CD14-positive monocyte (primary cell): ENCODE measurements at places on chromosomes 5 and 9.

GRCh38 chr5:142806841-142807267 is 36.7 kb downstream of the ARHGAP26 start:
- DNase-seq, result no peak

DNA sequence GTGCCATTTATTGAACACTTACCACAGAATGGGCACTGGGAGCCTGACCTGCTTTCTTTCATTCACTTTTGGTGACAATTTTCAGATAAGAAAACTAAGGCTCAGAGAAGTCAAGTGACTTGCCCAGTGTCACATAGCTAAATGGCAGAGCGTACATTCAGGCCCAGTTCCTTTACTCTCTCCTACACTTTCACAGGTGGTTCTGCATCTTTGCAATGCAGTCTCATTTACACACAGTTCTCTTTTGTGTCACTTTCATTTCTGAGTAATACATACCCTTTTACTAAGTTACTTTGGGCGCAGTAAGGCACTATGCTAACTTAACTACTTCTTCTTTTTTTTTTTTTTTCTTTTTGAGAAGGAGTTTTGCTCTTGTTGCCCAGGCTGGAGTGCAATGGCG is 8.3 kb downstream of the NFIL3 start:
- peak; percentile 84 for DNase-seq

DNA sequence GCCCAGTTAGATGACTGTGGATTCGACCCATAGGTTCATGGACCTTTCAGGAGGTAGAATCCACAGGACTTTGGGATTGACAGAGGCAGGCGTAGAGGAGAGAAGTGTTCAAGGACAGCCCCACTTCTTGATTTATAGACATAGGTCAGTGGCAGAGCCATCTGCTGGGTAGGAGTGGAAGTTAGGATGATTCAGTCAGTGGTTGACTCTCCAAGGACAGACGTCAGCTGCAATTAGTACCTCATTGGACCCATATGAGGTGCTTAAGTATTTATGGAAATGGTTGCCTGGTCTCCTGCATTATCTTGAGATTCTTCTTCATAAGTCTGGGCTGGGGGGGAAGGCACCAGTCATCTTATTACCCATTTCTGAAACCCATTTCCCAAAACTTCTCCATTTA is 70.9 kb downstream of the SH3RF2 start:
- DNase-seq, result peak; percentile 37

GRCh38 chr9:131096269-131097125 is at the start of gene AIF1L:
Gene AIF1L, plus strand, starts transcription at chr9:131096531. Its CDS starts 99 bp downstream, at chr9:131096630.
- DNase-seq, result no peak

DNA sequence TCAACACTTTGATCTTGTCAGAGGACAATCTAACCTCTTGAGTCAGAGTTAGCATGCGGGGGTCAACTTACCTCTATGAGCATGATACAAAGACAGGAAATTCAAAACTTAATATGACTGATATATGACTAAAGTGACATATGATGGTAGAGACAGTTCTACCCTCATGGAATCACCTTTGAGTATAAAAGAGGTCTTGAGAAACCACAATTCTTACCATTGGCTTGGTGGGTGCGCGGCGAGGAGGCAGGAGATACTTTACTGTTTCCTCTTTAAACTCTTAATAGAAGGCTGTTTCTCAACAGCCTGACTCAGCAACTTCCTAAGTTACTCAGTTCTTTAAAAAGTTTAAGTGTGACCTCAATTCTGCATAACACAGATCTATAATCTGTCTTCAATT is 372.8 kb downstream of the KIAA0825 start:
- peak; percentile 50 for DNase-seq

- DNase-seq, result no peak
Measured at GRCh38 chr5:36733183-36733582, 126.8 kb downstream of the SLC1A3 start.

DNA sequence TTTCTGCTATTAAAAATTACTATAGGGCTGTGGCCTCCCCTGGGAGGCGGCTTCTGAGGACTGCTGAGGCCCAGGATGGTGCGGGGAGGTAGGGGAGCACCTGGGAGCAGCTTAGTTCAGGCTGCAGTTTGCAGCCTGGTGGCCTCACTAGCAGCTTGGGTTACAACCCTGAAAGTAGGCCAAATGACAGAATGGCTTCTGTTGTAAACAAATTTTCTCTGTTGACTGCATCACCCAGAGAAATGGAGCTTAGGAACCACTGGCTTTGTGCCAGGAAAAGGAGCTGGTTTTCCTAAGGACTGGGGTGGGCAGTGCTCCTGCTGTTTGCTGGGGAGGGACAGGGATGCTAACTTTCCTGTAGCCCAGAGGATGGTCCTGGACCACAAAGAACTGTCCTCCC is 130.3 kb downstream of the ENTREP1 start:
- no peak for DNase-seq

- no peak for DNase-seq
Measured at GRCh38 chr5:98776066-98776705, 2.7 kb downstream of the RGMB start.

- DNase-seq, result no peak
Measured at GRCh38 chr5:22557251-22557650, 295.9 kb downstream of the CDH12 start.

- no peak for DNase-seq
Measured at GRCh38 chr5:149808264-149808982, 78.3 kb downstream of the PPARGC1B start.

DNA sequence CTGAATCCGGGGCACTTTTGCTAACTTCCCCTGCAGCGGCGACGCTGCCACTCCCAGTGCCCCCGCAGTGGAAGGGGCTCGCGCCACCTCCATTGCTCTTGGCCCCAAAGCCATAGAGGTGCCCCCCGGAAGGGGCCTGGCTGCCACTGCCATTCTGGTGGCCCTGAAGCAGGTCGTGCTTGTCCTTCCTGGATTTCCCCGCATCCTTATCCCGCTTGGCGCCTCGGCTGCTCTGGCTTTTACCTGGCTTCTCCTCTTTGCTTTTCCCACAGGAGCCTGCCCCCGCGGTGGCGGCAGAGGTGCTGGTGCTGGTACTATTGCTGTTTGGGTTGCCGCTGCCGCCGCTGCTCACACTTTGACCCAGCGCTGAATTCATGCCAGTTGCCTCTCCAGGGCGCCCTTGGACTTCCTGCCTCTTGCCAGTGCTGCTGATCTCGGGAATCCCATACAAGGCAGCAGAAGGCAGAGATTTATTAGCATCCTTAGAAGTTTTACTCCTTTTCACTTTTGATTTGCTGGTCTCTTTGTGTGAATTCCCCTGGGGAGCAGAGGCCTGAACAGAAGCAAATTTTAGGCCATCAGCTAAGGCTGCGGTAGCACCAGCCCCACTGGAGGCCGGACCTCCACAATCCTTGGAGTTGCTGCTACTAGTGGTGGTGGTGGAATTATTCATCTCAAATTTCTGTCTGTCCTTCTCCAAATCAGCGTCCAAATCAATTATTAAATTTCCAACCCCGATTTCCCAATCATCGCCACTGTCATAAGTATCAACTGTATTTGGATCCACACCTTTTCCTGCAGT is 2.1 kb downstream of the ZNF608 start:
- DNase-seq, result no peak

DNA sequence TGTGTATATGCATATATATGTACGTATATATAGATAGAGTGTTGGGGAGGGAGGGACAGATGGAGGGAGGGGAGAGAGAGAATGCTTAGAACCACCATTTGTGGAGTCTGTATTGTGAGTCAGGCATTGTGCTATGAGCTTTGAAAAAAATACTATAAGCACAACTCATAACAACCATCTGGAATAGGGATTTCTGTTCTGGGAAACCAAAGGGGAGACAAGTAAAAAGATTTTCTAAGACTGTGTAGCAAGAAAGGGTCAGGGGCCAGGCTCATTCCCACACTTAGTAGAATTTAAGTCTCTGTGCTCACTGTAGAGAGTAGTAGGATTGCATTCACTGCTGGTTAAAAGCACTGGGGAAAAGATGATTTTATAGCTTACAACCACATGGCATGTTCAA is 202.3 kb upstream of the SGCD start:
- no peak for DNase-seq

DNA sequence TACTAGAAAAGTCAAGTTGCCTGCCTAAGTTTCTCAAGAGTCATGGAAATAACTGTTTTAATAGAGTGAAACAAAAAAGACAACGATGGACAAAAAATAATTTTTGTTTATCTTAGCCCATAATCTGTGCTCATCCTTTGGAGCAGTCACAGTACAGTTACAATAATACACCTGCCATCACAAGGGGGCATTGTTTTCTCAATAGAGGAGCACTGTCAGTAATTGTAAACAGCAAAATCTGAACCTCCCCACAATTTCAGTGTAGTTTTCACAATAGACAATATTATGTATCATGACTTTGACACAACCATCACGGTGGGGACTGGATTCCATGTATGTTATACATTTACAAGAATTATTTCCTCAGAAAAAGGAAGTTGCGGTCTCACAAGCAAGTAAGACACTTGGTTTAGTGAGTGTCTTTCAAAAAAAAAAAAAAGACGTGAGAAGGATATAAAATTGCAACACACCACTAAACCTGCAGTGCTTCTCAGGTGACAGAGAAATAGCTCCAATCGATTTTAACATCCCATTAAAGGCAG is 586.3 kb downstream of the PTPRD start:
- no peak for DNase-seq

DNA sequence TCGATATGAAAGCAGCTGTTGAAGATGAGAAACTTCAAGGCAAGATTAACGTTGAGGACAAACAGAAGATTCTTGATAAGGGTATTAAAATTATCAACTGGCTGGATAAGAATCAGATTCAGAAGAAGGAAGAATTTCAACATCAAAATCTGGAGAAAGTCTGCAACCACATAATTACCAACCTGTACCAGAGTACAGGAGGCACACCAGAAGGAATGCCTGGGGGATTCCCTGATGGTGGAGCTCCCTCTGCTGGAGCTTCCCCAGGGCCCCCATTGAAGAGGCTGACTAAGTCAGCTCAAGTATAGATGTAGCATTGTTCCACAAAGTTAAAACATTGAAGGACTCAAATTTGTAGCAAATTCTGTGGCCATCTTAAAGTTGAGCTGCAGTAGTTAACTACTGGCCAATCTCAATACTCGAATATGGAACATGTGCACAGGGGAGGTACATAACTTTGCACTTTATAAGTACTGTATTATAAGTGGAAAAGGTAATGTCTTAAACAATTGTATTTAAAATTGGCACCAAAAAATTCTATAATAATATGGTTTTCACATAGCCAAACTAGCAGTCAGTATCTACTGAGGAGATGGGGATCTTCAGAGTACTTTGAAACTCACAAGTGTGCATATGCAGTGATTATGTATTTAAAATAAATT is 237.5 kb downstream of the CHSY3 start:
- DNase-seq, result no peak

- no peak for DNase-seq
Measured at GRCh38 chr5:66041627-66042026, 102.5 kb upstream of the SREK1 start.

- no peak for DNase-seq
Measured at GRCh38 chr9:93343663-93344062, 107.8 kb upstream of the FAM120A start.

DNA sequence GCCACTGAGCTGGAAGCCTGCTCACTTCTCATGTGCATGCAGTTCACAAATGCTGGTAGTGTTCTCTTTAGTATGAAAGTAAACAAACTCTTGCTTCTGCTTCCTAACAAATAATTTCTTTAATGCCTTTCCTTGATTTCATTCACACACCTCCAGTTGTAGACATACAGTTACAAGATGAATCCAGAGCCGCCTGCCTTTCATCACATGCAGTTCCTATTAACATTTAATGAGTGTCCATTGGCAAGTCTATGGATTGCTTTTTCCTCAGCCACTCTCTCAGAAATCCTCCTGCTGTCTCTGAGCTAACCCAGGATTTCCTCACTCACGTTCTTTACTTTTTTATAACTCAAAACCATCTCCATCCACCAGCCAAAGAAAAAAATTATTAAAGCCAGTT is 408.6 kb downstream of the BNC2 start:
- no peak for DNase-seq

DNA sequence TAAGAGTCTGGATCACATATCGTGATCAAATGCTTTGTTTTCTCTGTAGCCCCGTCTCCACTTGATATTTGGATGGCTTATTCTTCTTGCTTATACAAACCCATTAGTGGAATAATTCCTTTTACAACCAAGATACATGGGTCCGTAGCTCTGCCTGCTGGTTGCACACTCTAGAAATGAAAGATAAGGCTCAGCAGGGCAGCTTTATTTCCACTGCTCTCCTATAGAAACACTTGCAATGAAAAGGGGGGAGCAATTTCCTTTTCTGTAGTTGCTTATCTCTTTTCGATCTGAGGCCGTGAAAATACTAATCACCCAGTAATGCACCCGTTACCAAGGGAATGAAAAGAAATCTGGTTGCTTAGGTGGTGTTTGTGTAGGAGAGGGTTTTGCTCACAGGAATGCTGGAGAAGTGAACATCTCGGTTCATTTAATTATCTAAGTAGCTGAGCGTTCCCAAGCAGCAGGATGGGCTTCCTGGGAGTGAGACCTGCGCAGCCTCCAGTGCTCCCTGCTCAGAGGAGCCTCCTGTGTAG is 131.7 kb downstream of the ADAMTS16 start:
- DNase-seq, result no peak

DNA sequence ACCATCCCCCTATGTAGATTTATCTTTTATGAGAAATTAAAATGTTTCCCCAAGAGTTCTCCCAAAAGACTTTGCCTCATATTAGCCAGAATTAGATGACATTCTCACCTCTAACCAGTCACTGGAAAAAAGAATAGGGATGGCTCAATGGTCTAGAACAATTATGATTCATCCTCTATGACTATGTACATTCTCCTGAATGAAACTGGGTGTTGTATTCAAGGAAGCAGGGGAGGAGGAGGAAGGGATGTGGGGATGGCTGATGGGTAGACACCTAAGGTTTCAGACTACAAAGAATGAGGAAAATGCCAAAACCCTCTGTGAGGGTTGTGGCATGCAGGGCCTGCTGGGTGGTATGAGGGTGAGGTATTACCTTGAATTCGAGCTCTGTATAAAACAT is 49.5 kb upstream of the BRINP1 start:
- no peak for DNase-seq

- no peak for DNase-seq
Measured at GRCh38 chr5:32928761-32929160, 217.6 kb downstream of the NPR3 start.
